ENCODE measurements at places on chromosomes 7 and 10.
A peak's percentile ranks its signal among the peaks of the same experiment; 100 is the strongest.

DNA sequence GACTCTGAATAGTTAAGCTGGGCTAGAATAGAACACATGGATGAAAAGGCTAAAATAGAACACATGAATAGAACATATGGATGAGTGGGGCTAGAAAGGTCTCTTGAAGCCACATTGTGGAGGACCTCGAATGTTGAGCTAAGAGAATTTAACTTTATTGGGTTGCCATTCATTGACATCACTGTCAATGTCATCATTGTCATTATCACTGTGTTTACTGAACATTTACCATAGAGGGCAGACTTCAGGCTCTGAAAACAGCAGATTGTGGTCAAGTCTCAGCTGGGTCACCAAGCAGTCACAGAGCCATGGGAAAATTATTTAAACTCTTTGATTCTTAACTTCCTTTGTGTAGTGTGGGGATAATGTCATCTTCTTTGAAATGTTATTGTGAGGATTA lies 80.4 kb downstream of the WDFY4 start:
- H3K27me3 ChIP-seq: peaks cover 83% of the 10 kb centered on the region
- no peaks in the 10 kb centered on the region for H3K4me1 ChIP-seq
- H3K36me3 ChIP-seq: no peaks in the 10 kb centered on the region

- H3K27me3 ChIP-seq: no peaks in the 10 kb centered on the region
- H3K27ac ChIP-seq: no peak overlapping the region
- H3K4me1 ChIP-seq: peaks cover 19% of the 10 kb centered on the region
- DNase-seq: no peak
- H3K4me3 ChIP-seq: no peak overlapping the region
Observed at GRCh38 chr10:5694573-5694972, 9.9 kb downstream of the TASOR2 start.

GRCh38 chr7:6554848-6555247 lies 3.6 kb upstream of the GRID2IP start:
- peaks cover 24% of the 10 kb centered on the region for H3K27me3 ChIP-seq
- H3K36me3 ChIP-seq: no peaks in the 10 kb centered on the region
- H3K27ac ChIP-seq: no peak overlapping the region
- no peak overlapping the region for H3K4me3 ChIP-seq
- no peak for DNase-seq

DNA sequence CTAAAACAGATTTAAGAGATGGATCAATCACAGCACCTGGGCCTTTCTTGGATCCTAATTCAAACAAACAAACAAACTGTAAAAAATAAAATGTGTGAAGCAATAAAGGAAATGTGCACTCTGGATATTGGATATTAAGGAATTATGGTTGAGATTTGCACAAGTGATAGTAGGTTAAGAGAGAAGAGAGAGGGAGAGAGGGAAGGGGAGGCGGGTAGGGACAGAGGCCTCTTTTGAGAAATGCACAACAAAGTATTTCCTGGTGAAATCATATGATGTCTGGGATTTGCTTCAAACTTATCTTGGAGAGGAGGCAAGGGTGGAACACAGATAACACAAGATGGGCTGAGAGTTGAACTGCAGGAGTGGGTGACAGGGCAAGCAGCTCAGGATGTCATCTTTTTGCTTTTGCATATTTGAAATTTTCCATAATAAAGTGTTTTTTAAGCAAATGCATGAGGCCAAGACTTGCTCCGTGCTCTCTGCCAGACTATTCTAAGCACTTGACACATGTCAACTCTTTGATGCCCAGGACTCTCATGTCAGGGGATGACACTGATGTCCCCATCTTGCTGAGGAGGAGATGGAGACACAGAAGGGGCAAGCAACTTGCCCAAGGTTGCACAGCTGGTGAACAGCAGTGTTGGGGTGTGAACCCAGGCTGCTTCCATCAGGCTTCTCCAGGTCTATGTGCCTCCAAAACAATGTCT lies 9.1 kb upstream of the AEBP1 start:
- no peaks in the 10 kb centered on the region for H3K36me3 ChIP-seq
- no peaks in the 10 kb centered on the region for H3K4me1 ChIP-seq
- H3K27me3 ChIP-seq: peaks cover 32% of the 10 kb centered on the region

GRCh38 chr7:13411636-13412035 lies 577.8 kb downstream of the ETV1 start:
- DNase-seq: no peak
- peaks cover 10% of the 10 kb centered on the region for H3K4me1 ChIP-seq
- H3K27ac ChIP-seq: no peak overlapping the region
- H3K27me3 ChIP-seq: no peaks in the 10 kb centered on the region

DNA sequence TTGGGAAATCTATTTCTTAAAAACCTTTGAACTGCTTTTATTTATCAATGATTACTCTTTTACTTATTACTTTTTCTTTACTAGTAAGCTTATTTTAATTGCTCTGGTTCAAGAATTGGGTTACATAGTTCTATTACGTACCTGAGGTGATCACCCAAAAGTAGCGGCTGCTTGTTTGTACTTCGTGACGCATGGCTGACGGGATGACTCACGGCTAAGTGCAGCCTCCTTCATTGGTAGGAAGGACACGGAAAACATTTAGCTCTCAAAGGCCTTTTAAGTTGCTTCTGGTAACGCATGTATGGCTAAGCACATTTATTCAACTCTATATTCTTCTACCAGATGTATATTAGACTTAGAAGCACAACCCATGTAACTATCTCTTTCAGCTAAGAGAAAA lies 285.8 kb upstream of the SP4 start:
- peaks cover 87% of the 10 kb centered on the region for H3K27me3 ChIP-seq
- H3K4me3 ChIP-seq: no peak overlapping the region
- no peaks in the 10 kb centered on the region for H3K4me1 ChIP-seq
- H3K36me3 ChIP-seq: no peaks in the 10 kb centered on the region
- DNase-seq: peak; percentile 52
- no peak overlapping the region for H3K27ac ChIP-seq

GRCh38 chr7:39531818-39532217 lies 34.4 kb upstream of the YAE1 start:
- no peaks in the 10 kb centered on the region for H3K27me3 ChIP-seq
- no peak overlapping the region for H3K4me3 ChIP-seq
- no peaks in the 10 kb centered on the region for H3K36me3 ChIP-seq
- no peak for DNase-seq

DNA sequence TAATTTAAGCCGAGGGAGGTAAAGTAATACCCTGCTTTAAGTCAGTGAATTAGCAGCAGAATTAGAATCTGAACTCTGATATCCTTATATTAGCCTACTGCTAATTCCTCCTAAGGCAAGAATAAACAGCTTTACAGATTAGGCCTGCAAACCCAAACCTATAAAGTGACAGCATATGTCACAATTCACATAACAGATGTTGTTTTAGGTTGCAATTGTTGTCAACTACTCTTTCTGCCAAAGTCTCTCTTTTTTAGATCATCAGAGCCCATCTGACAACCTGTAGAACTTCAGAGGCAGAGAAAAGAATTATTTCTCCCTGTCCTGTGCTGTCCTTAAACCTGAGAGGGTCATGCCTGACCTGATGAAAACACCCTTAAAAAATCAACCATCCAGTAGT lies 167.2 kb downstream of the PRKG1 start:
- H3K4me3 ChIP-seq: no peak overlapping the region
- no peak overlapping the region for H3K27ac ChIP-seq
- H3K4me1 ChIP-seq: no peaks in the 10 kb centered on the region
- H3K27me3 ChIP-seq: peaks cover 28% of the 10 kb centered on the region
- H3K36me3 ChIP-seq: no peaks in the 10 kb centered on the region

DNA sequence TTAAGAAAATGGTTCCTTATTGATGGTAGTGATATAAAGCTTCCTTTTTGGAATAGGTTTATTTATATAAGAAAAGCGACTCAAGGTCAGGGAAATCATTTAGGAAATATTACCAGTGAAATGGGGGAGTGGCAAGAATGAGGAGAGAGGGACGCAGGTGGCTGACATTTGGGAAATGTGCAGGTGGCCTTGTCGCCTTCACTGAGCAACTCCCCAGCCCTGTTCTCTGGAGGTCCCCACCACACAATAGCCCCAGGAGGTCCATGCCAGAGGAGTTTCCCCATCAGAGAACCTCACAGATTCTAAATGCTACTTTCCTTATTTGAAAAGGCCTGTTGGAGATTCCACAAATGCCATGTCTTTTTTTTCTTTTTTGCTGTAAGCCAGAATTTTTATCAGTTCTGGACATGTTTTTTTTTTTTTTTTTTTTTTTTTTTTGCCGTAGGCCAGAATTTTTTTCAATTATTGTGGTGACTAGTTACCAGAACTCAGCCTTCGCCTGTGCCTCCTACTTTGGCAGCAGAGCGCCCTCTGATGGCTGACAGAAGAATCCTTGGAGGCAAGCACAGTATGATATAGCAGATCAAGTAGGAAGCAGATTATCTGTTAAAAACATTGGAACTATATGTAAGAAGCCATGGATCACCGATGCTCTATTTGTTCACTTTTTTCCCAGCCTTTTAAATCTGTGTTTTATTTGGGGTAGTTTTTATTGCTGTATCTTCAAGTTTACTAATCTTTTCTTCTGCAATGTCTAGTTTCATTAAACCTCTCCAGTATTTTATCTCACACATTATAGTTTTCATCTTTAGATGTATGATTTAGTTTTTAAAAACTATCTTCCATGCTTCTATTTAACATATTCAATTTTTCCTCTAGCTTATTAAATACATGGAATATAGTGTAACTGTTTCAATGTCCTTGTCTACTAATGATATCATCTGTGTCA lies 18.6 kb downstream of the OPALIN start:
- H3K4me1 ChIP-seq: no peaks in the 10 kb centered on the region
- H3K27ac ChIP-seq: no peak overlapping the region
- no peaks in the 10 kb centered on the region for H3K36me3 ChIP-seq
- H3K4me3 ChIP-seq: no peak overlapping the region
- peaks cover 55% of the 10 kb centered on the region for H3K27me3 ChIP-seq

- H3K4me3 ChIP-seq: no peak overlapping the region
- DNase-seq: no peak
- no peak overlapping the region for H3K27ac ChIP-seq
- no peaks in the 10 kb centered on the region for H3K4me1 ChIP-seq
Observed at GRCh38 chr7:148397551-148397950, 193.0 kb upstream of the C7orf33 start.

DNA sequence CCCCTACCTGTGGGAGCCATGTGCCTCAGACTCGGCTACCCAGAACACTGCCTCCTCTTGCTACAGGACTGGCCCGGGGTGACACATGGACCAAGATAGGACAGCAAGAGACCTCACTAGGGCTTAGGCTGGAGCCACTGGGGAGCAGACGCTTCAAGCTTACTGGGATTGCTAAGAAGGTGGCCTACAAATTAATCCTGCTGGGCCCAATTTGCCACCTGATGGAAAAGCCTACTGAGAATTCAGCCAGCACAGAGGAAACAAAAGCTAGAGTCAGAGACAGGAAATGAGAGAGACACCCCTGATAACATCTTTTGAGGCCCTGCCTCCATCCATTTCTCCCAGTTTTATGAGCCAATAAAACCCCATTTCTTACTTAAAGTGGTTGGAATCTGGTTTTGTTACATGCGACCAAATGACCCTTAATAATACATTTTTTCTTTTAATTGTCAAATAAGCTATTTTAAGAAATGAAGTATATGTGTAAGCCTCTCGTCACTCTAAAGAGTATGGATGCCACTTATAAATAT lies 282.1 kb downstream of the CXCL12 start:
- H3K36me3 ChIP-seq: no peaks in the 10 kb centered on the region
- no peaks in the 10 kb centered on the region for H3K4me1 ChIP-seq
- no peak overlapping the region for H3K27ac ChIP-seq
- no peaks in the 10 kb centered on the region for H3K27me3 ChIP-seq

DNA sequence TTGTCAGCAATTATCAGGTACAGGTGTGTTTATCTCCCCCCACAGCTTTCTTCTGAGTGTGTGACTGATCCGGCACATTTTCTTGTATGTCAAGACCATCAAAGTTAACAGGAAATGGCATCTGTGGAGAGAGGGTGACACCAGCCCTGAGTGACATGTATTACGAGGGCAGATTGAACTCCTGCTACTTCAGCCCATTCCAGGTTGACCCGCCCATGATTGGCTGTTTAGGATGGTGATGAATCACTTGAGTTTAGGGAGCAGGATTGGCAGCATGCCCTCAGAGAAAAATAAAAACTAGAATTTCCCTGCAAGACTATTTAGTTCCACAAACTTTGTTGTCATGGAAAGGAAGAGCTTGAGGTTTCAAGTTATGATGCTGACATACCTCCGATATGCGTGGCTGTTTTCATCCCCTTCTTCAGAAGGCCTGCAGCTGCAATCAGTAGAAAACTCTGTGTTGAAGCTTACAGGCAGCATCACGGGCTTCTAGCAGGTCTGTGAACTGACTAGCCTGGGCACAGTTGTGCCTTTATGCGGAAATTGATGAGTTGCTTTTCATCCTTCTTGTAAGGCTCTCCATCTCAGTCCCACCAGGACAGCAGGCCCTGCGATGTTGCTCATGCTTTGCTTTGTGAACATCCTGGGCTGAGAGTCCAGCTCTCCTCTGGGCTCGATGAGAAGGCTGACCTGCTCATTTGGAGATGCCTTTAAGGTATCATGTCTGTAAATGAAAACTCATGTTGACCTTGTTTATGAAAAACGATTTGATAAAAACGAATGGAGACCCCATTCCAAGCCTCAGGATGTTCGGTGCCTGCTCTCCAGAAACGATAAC lies 8.0 kb upstream of the CELF2 start:
- H3K27me3 ChIP-seq: peaks cover 16% of the 10 kb centered on the region
- H3K4me3 ChIP-seq: no peak overlapping the region
- DNase-seq: no peak
- no peaks in the 10 kb centered on the region for H3K36me3 ChIP-seq

GRCh38 chr10:72557362-72557761 lies 68.5 kb downstream of the MICU1 start:
- H3K4me1 ChIP-seq: no peaks in the 10 kb centered on the region
- H3K36me3 ChIP-seq: peaks cover 7% of the 10 kb centered on the region
- H3K27me3 ChIP-seq: no peaks in the 10 kb centered on the region
- no peak overlapping the region for H3K27ac ChIP-seq
- DNase-seq: no peak

DNA sequence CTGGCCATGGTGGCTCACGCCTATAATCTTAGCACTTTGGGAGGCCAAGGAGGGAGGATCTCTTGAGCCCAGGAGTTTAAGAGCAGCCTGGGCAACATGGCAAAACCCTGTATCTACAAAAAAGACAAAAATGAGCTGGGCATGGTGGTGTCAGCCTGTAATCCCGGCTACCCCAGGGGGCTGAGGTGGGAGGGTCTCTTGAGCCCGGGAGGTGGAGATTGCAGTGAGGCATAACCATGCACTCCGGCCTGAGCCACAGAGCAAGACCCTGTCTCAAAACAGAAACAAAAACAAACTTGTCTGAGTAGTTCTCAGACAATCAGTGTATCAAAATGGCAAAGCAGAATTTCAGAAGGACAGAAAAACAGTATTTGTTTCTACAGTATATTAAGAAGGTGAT lies 45.2 kb upstream of the BPGM start:
- peaks cover 7% of the 10 kb centered on the region for H3K27me3 ChIP-seq
- H3K4me1 ChIP-seq: peaks cover 28% of the 10 kb centered on the region
- H3K27ac ChIP-seq: no peak overlapping the region
- no peak for DNase-seq

- no peaks in the 10 kb centered on the region for H3K36me3 ChIP-seq
- peaks cover 9% of the 10 kb centered on the region for H3K27me3 ChIP-seq
- no peaks in the 10 kb centered on the region for H3K4me1 ChIP-seq
Observed at GRCh38 chr10:126458466-126458865, 70.2 kb upstream of the ADAM12 start.

GRCh38 chr7:28984631-28985030 lies 26.5 kb upstream of the TRIL start:
- peaks cover 48% of the 10 kb centered on the region for H3K4me1 ChIP-seq
- H3K36me3 ChIP-seq: peaks cover under 1% of the 10 kb centered on the region
- H3K27ac ChIP-seq: peak overlapping the region; percentile 18

GRCh38 chr10:127190427-127190826 lies 6.0 kb downstream of the INSYN2A start:
- H3K27me3 ChIP-seq: no peaks in the 10 kb centered on the region
- H3K36me3 ChIP-seq: no peaks in the 10 kb centered on the region
- no peaks in the 10 kb centered on the region for H3K4me1 ChIP-seq
- no peak overlapping the region for H3K27ac ChIP-seq

GRCh38 chr10:35640474-35640873 lies 1.6 kb downstream of the FZD8 start:
- no peaks in the 10 kb centered on the region for H3K4me1 ChIP-seq
- H3K27me3 ChIP-seq: peaks cover 21% of the 10 kb centered on the region
- peak; percentile 78 for DNase-seq
- H3K36me3 ChIP-seq: peaks cover 32% of the 10 kb centered on the region
- H3K4me3 ChIP-seq: peak overlapping the region; percentile 87
